EL (cell line): ENCODE measurements at places on chromosomes 7 and 10.

DNA sequence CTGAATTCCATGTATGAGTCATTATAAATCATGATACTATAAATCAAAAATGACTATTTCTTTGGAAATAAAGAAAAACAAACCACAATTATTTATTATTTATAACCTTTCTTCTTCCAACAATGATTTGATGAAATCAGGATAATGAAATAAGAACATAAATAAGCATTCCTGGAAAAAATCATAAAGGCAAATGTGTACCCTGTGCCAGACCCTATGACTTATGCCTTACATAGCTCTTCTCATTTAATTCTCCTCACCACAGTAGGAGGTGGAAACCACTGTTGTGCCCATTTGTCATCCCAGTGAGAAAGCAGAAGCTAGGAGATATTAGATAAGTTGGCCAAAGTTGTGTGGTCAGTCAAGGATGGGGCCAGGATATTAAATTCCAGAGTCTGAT is 255.1 kb downstream of the DOCK4 start:
- DNase-seq, result no peak

- no peak for DNase-seq
These were observed 90.3 kb downstream of the TMEM168 start for GRCh38 chr7:112699725-112700513.

DNA sequence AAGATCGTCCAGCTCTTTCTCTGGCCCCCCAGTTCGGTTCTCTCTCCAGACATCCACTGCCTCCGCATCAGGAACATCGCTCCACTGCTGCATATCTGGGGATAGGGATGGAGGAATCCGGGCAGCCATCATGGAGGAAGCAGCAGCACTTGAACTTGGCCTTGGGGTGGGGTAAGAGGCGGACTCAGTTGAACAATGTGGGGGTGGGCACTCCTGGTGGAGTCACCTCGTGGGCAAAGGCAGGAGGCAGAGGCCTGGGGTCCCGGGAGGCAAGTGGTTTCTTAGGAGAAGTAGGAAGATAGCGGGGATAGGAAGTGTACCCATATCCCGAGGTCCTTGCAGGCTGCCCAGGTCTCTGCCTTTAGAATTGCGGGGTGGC is 98.3 kb downstream of the CHST15 start:
- DNase-seq, result no peak

GRCh38 chr10:74955796-74956195 is 129.4 kb downstream of the KAT6B start:
- peak; percentile 34 for DNase-seq

GRCh38 chr10:89355394-89355931 is 22.4 kb upstream of the IFIT1B start:
- peak; percentile 90 for DNase-seq

DNA sequence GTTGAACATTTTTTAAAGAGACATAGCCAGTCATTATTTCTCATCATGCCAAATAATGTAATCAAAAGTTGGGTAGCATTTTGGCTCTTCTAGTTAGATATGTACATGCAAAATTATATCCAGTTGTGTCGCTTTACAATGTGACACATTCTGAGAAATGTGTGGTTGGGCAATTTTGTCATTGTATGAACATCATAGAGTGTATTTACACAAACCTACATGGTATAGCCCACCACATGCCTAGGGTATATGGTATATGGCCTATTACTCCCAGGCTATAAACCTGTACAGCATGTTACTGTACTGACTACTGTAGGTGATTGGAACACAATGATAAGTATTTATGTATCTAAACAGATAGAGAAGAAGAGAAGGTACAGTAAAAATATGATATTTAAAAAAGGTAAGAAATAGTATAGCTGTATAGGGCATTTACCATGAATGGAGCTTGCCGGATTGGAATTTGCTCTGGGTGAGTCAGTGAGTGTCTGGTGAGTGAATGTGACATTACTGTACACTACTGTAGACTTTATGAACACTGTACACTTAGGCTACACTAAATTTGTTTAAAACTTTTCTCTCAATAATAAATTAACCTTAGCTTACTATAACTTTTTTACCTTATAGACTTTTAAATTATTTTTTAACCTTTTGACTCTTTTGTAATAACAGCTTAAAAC is 16.5 kb downstream of the ZNF365 start:
- peak; percentile 50 for DNase-seq

DNA sequence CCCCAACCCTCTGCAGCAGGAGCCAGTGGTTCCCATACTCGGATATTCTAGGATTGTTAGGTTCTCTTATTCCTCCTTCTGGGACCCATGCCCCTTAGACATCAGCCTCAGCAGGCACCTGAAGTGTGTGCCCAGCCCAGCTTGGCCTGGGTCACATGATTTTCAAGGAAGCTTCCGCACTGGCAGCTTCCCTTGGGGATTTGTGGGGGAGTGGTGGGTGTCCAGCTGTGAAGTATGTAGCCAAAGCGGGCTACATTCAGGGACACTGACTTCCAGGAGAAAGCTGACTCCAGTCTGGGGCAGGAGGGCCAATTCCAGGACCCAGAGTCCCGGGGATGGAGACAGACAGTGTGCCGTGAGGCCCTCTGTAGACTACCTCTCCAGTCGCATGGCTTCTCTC is 1.3 kb downstream of the LDB1 start:
- peak; percentile 37 for DNase-seq

- no peak for DNase-seq
These were observed 43.6 kb downstream of the PRR15 start for GRCh38 chr7:29607259-29607658.

DNA sequence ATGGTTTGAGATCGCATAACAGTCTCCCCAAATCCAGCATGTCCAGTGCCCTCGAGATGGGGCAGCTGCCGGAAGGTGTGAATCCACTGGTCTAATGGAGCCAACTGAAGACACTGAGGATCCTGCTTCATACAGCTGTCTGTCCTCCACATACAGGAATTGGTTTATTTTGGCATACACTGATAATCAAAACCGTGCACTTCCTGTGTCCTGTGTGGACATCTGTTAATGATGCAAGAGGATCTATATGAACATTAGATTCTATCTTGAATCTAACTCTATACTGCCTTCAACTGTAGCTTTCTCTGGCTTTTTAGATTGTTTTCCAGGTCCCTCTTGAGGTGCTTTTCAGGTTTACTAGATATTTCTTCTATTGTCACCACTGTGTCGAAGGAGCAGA is 3.0 kb upstream of the JAZF1 start:
- DNase-seq, result no peak

GRCh38 chr7:151175047-151175792 is 7.7 kb upstream of the GBX1 start:
- DNase-seq, result no peak

DNA sequence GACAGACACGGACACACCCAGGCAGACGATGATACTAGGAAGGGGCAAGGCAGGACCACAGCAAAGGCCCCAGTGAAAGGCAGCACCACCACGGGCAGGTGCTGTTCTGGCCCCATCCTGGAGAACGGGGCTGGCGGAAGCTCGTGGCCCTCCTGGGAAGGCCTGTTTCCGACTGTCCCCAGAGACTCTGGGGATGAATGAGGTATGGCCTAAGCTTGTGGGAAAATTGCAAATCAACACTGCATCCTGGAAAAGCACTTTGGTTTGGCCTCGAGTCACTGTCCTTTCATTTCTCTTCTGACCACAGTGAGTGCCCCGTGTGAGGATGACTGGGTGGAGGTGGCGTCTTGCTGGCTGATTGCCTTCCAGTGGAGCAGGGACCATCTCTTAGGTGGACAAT is 81.6 kb upstream of the ANLN start:
- no peak for DNase-seq

GRCh38 chr7:93476491-93477344 is 97.8 kb downstream of the CALCR start:
- DNase-seq, result no peak
